ENCODE measurements at places on chromosomes 13 and 19.

- DNase-seq = no peak
These were observed 22.6 kb downstream of the PGPEP1 start for GRCh38 chr19:18362934-18363542.

DNA sequence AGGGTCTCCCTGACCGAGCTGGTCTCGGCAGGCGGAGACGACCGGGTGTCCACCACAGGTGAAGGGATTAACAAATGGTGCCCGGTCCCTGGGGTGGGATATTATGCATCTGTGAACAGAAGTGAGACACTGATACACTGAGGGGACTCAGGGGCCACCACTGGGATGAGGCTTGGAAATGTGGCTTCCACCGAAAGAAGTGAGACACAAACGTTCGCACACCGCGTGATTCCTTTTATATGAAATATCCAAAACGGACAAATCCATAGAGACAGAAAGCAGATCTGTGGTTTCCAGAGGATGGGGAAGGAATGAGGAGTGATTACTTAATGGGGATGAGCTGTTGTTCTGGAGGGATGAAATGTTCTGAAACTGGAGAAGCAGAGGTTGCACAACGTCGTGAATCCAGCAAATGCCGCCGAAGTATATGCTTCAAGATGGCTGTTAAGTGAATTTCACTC lies 47.5 kb downstream of the C13orf46 start:
- DNase-seq = no peak

DNA sequence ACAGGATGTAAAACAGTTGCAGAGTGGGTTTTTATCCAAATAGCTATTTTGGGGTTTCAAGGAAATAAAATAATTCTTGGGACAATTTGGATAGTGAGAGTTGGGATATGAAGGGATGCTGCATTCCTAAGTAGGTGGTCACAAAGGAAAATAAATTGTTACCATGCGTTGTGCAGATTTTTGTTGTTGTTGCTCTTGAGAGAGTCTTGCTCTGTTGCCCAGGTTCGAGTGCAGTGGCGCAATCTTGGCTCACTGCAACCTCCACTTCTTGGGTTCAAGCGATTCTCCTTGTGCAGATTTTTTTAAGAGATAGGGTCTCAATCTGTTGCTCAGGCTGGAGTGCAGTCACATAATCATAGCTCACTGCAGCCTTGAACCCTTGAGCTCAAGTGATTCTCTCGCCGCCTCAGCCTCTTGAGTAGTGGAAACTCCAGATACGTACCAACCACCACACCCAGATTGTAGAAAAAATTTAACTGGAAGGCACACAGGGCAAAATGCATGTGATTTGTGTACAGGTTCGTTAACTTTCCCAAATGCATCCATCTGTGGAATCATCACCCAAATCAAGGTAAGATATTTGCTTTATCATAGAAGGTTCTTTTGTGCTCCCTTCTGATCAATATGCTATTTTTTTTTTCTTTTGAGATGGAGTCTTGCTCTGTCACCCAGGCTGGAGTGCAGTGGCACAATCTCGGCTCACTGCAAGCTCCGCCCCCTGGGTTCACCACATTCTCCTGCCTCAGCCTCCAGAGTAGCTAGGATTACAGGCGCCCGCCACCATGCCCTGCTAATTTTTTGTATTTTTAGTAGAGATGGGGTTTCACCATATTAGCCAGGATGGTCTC lies 16.0 kb downstream of the SLC1A5 start:
- DNase-seq = no peak

GRCh38 chr13:104198801-104199200 lies 1132.6 kb upstream of the SLC10A2 start:
- DNase-seq = no peak

DNA sequence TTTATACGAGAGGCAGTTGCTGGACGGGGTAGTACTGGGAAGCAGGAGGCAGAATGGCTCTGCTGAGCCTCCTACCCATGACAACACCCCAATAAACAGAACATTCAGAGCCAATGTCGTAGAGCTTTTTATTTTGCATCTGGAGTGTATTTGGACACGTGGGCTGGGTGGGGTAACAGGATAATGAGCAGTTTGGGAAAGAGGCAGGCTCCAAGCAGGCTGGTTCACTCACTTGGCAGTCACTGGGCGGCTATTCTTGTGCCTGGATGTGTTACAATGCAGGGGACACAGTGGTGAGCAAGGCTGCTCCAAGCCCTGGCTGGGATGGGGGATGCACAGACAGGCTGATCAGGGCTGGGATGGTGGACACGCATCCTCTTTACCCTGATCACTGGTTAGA lies 9.5 kb downstream of the ACTMAP start:
- peak; percentile 31 for DNase-seq

GRCh38 chr13:78341032-78341431 lies 262.3 kb downstream of the POU4F1 start:
- no peak for DNase-seq

DNA sequence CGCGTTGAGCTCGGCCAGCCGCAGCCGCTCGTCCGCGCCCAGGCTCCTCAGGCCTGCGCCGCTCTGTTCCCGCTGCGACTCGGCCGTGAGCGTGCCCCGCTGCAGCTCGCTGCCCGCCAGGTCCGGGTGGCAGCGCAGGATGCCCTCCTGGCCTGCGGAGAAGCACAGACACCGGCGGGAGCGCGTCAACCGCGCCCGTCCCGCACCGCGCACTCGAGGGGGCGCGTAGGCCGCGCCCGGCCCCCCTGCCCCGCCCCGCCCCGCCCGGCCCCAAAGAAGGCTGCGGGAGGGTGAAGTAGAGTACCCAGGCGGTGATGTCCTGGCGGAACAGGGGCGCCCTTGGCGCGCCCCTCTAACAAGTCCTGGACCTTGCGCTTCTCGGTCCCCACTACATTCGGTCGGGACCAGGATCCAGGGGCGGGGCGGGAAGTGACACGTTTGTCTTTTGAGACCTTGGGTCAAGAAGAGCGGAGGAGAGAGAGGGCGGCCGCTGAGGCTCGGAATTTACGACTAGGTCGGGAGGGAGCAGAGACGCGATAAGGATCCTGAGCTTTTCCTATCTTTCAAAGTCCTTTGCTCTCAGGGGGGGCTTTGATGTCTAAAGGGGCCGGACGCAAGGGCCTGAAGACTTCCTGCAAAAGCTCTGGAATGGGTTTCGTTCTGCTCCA lies 9.3 kb upstream of the CDX2 start:
- DNase-seq = no peak

GRCh38 chr19:13881692-13882418 lies 4.9 kb downstream of the NANOS3 start:
- DNase-seq = no peak

DNA sequence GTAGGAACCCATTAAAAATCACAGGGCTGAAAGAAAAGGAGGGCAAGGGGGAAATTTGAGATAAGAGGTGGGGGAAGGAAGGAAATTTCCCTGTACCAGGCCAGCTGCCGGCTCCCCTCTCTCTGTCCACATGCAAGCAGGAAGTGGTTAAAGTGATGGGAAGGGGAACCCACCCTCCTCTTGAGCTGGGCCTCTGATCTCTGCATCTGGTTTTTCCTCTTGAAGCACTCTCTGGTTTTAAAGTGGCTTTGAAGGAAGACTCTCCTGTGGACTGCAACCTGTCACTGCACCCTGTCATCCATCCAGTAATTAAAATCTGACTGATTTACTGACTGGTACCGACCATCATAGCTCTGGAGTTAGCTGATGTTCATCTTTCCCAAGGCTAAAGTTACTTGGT lies 239.6 kb downstream of the TSHZ3 start:
- DNase-seq = no peak

- DNase-seq = no peak
These were observed 468 bp upstream of the SERTM1 start for GRCh38 chr13:36673352-36673751.

DNA sequence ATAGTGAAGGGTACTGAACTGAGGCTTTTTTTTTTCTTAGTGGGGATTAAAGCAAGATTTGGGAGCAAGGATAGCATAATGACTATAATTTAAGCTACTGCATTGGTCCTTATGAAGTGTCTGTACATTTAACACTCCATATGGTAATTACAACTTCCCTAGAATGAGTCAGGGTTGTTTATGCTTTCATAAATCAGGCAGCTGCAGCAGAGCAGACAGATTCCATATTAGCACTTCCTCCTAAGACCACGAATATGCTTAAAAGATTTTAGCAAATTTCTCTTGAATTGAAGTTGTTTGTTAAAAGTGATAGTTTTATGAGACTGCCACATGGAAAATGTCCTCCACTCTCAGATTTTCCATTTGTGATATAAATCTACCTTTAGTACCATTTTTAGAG lies 401.1 kb upstream of the SPRY2 start:
- no peak for DNase-seq
